Hematopoietic multipotent progenitor cell treated with erythropoietin and hydrocortisone succinate and interleukin-3 and kit ligand, for 6 days (in vitro differentiated cells): ENCODE measurements at places on chromosomes 5 and 9.

DNA sequence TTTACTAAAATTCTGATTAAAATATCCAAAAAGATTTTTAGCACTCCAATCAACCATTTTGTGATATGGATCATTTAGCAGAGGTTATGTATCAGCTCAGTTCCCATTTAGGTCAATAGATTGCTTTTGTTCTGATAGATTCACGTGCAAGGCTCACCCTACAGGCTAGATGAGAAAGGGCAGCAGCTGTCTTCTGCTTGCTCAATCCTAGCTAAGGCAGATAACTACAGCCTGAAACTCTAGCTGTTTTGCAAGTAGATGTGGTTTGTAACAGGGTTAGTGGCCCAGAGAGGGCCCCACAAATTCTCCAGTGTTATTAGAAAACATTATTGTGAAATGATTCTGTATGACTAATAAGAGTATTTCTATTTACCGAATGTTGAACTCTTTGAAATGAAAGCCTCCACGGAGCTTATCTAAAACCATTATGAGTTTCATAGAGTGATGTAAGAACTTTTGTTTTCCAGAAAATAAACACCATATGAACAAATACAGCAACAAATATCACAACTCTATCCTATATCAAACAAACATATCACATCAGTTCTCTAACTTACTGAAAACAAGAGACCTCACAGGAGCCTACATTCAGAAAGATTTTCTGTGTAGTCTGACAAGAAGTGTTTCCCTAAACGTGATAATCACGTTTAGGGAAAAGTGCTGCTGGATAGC, 841.9 kb upstream of the ACO1 start:
- DNase-seq: peak; percentile 47

- peak; percentile 56 for DNase-seq
Measured at GRCh38 chr9:77834898-77835488, 186.9 kb upstream of the GNA14 start.

GRCh38 chr9:76219560-76220151, 174.6 kb downstream of the RFK start:
- no peak for DNase-seq

DNA sequence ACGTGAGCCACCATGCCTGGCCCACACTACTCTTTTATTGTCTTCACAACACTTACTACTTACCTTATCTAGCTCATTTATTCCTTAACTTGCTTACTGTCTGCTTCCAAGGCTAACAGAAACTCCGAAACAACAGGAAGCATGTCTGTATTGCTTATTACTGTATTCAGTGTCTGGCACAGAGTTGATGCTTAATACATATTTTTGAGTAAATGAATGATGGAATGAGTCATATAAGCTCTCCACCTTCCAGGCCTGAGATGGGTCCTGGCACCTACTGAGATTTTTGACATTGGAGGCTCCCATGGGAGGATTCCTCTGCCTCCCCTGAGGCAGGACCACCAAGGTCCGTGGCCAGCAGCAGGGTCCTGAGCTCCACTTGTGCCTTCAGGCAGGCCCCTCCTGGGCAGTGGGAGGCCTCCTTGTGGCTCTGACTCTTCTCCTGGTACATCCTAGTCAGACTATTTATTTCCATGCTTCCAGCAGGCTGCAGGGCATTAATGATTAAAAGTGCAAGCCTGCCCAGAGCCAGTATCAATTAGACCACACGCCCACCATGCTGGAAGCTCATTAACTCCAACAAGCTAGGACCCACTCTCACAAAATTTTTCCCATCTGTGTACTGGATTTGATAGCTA, 76.5 kb upstream of the CTNNA1 start:
- no peak for DNase-seq
